T-helper 22 cell (primary cell): ENCODE measurements at places on chromosomes 7 and 10.

DNA sequence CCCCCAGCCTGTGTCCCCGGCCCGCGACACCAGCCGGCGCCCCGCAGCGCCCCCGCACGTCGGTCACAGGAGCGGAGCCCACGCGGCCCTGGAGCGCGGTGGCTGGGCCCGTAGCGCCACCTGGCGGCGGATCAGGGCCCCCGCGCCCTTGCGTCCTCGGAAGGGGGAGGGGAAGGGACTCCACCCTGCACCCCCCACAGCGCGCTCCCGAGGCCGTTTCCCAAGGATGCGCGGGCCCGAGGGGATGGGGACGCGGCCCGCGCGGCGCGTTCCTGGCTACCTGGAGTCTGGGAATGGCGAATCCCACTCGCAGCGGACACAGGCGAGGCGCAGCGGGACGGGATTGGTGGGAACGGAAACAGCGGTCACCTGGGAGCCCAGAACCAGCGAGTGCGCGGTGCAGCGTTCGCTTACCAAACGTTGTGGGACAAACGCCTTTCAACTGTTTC is 23.8 kb upstream of the MKI67 start:
- peak; percentile 58 for DNase-seq

- DNase-seq, result no peak
Measured at GRCh38 chr7:51315393-51316261, 982 bp downstream of the COBL start.

DNA sequence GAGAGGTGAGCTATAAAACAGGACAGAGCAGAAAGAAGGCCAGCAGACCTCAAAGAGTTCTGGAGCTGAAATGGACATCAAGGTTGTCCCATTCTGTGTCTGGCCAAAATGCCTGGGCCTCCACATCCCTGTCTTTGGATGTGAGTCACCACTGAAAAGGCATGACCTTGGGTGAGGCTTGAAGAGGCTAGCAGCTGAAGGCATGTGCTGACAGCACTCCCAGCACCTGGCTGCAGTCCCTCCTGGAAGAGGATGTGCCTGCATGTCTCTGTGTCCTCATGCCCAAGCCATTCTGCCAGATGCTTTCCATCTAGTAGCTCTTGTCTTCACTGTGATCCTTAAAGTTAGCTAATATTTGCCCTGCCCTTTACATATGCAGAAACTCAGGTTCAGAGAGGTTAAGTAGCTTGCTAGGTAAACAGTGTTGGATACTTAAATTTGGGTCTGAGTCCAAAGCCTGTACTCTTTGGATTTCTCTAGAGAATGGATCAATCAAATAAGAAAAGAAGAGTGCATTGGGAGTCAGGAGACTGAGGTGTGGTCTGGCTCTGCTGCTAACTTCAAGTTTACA is 35.8 kb downstream of the HECW1 start:
- DNase-seq, result no peak

DNA sequence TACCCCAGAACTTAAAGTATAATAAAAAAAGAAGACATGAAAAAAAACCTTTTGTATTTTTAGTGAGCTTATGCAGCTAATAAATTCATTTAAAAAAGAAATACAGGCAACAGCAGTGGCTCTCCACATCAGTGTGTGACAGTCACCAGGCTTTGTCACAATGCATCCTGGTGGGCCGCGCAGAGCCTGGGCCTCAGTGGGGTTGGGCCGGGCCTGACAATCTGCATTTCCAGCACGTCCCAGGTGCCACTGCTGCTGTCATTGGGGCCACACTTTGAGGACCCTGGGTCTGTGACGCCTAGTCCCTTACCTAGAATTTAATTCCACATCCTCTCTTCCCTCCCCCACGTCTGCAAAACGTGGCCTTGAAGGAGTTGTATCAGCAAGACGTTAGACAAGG is 284.5 kb downstream of the ADARB2 start:
- no peak for DNase-seq

DNA sequence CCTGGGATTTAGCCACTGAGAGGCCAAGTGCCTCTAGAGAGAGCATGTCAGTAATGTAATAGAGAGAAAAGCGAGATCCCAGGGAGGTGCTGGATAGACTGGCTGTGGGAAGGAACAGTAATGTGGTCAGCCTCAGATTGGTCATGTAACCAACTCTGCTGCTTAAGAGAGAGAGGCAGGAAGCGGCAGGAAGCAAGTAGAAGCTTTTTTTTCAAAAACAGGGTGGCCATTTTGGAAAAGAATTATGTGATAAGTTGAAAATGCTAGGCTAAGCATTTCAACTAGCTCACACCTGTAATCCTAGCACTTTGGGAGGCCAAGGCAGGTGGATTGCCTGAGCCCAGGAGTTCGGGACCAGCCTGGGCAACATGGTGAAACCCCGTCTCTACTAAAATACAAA is 3.7 kb upstream of the PCOLCE start:
- no peak for DNase-seq

DNA sequence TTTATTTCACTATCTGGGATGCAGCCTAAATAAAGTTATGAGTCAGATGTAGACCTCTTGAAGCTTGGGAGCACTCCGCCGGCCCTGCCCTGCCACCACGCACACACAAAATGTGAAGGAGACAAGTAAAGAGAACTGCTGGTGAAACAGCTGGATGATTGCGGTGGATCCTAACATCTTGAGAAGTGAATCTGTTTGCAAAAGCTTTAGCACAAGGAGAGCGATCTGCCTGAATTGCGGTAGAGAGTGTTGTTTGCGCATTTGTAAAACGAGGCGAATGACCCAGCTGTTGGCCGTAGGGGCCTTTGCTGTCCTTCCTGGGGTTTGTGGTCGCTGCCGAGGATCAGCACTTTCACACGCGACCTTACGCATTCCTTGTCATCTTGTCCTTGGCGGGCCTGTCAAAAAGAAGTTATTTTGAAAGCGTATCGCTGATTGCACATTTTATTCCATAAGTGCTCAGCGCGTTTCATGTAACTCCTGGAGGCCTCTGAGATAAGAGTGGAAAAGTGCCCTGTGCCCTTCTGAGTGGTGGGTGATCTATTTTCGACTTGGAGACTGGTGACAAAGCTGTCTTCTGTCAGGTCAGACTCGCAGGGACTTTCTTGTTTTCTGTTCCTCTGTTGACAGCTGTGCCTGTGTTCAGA is 40.8 kb downstream of the RBM20 start:
- DNase-seq, result no peak

- DNase-seq, result no peak
Measured at GRCh38 chr7:125057963-125058362, 128.3 kb upstream of the POT1 start.

DNA sequence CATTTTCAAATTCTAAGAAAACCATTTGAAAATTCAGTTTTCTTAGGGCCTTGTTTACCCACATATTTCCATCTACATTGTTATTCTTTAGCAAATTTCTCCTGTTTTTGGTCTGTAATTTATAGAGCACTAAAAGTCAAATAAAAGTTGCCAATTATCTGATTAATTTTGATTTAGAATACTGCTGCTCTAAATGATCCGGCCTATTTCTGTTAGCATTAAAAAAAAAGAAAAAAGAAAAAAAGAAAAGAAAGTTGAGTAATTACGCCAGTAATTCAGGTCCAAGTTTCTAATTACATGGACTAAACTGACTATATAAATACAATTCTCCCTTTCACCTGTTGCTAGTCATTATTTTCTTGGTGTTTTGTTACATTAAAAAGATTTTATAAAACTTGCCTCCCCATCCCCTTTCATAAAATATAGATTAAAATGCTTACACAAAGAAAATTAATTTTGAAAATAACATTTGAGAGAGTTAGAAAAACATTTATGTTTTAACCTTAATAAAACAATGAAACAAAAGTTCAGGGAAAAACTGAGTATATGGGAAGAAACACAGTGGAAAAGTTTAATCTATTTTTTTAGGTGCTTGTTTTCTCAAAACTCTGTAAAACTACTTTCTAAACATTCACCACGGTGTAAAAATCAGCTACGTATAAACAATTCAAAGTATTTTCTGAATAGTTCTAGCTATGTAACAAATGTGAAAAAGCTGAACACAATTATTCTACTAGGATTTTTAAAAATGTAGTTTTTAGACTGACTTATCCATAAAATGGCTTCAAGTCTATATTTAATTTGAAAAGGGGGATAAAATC is 6.8 kb upstream of the COMMD3 start:
- no peak for DNase-seq

DNA sequence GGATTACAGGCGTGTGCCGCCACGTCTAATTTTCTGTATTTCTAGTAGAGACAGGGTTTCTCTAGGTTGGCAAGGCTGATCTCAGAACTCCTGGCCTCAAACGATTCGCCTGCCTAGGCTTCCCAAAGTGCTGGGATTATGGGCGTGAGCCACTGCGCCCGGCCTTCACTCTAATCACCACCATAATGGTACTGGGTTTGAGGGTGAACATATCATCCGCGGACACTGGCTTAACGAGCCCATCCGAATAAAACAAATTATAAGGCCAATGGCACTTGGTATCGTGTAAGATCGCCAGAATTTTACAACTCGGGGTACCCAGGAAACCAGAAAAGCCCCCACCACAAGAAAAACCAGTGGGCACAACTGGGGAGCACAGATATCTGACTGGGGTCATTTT is 580 bp downstream of the FAM200A start:
- no peak for DNase-seq

- no peak for DNase-seq
Measured at GRCh38 chr10:114081911-114082583, 38.4 kb downstream of the ADRB1 start.

GRCh38 chr7:85749696-85750453 is 563.0 kb upstream of the SEMA3D start:
- no peak for DNase-seq

GRCh38 chr10:23095966-23096801 is 805 bp downstream of the MSRB2 start:
- no peak for DNase-seq

DNA sequence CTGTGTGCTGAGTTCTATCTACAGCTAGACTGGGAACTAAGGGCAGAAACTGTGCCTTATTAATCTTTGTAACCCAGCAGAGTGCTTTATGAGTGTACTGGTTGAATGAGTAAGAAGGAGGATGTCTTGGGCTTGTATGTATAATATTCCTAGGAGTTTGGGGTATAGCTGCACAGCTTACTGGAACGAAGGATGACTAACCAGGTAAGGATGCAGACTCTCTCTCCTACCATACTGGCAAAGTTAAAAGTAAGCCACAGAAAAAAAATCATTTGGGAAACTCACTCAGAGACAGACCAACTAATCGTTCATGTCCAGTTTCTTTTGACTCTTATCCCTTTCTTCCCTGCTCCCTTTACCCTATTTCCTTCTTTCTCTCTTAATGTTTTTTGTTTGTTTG is 1.4 kb upstream of the DHTKD1 start:
- DNase-seq, result no peak

DNA sequence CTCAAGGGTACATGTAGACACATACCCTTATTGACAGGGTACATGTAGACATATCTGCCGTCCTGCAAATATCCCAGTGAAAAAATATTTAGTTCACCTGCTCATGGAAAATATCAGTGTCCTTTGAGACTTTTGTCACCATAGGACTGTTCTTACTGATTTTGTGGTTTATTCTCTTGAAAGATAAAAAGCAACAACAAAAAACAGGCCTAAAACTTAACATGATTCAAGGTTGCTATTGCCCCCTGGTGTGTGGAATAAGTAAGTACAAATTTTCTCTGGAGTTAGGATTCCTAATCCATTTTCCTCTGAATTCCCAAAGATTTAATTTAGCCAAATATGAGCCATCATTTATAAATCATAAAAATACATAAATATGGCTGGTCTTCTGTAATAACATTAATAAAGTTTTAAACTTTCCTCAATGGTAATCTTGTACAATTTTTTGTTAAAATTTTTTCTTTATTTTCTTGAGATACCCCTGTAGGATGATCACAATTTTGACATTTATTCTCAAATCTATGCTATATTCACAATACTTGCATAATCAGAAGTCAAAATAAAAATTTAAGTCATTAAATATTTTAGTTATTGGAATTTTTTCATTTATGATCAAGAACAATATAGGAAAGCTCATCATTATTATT is 741.4 kb upstream of the POT1 start:
- DNase-seq, result no peak

DNA sequence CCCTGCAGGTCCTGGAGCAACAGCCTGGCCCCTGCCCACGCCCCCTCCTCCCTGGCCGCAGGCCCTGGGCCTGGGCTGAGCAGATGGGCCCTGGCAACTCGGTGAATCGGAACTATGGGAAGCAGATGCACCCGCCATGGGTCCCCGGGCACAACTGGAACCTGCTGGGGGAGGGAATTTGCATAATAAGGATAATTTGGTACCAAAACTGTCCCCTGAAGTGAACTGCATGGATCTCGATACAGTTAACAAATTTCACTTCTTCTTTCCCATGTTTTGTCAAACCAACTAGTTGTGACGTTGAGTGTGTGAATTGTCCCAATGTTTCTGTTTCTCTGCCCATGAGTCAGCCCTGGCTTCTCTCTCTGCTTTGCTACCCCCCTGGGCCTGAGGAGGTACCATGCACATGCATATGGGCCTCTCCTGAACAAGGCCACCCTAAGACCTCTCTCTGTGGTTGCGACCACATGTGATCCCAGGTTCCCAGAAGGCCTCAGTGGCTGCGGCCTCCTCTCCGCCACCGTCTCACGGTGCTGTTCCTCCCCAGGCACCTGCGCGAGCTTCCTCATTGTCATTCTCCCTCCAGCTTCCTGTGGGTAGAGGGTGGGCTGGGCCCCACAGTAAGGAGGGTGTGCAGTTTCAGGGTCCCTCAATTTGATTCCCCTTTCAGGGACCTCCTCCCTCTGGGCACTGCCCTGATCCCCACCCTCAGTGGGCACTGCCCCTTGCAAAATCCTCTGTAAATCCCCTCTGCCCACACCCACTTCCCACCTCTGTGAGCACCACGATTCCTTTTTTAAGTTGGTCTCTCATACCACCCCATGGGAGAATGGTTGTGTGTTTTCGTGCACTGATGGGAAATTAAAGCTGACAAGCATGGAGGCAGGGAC is 40.0 kb downstream of the FIGNL1 start:
- no peak for DNase-seq

- DNase-seq, result no peak
Measured at GRCh38 chr10:44922021-44922420, 10.9 kb downstream of the TMEM72 start.

DNA sequence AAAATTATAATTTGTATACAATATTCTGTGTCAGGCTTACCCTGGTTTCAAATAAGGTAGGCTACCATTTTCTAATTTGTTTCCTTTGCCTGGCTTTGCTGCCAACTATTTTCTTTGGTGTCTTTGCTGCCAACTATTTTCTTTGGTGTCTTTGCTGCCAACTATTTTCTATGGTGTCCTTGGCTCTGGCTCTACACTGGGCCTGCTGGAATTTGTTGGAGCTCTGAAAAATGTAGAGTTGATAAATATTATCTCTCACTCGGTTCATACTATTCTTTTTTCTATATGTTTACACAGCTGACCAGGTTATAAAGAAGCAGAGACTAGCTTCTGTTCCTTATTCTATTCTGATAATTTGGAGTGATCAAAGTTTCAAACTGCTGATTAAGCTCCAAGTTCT is 768.0 kb upstream of the PHF14 start:
- DNase-seq, result no peak
